SK-N-SH (cell line): ENCODE measurements at places on chromosomes 4 and X.

DNA sequence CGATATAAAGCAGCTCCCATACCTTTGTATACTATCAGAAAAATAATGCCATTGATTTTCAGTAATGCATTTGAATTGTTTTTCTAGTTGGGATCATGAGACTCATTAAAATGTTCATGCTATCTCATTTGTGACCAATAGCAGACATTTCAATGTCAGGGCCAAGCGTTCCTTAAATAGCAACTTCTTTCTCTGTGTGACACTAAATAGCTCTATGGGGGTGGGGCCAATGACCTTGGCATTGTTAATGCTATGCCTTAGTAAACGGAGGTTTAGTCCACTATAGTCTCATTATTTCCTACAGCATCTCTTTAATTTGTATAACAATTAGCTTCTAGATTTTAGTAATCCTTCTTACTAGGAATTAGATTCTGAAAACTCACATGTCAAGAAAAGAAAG lies 48.6 kb upstream of the ARHGAP24 start:
- no peak for DNase-seq

DNA sequence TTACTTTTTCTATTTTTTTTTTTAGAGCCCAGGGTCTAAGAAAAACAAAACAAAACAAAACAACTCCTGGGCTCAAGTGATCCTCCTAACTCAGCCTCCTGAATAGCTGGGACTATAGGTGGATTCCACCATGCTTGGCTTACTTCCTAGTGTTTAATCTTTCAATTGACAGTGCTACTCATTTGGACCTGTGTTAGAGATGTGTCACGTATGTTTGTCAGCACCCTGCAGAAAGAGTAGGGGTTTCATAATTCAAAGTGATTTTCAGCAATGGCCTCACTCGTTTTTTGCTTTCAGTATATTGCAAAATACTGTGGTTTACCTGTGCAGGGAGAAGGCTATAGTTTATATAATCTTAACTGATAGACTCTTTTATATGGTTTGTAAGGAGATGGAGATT lies 71.6 kb upstream of the TEX13D start:
- no peak for DNase-seq

- no peak for DNase-seq
These were observed 141.4 kb upstream of the LNX1 start for GRCh38 chr4:53732661-53733060.

DNA sequence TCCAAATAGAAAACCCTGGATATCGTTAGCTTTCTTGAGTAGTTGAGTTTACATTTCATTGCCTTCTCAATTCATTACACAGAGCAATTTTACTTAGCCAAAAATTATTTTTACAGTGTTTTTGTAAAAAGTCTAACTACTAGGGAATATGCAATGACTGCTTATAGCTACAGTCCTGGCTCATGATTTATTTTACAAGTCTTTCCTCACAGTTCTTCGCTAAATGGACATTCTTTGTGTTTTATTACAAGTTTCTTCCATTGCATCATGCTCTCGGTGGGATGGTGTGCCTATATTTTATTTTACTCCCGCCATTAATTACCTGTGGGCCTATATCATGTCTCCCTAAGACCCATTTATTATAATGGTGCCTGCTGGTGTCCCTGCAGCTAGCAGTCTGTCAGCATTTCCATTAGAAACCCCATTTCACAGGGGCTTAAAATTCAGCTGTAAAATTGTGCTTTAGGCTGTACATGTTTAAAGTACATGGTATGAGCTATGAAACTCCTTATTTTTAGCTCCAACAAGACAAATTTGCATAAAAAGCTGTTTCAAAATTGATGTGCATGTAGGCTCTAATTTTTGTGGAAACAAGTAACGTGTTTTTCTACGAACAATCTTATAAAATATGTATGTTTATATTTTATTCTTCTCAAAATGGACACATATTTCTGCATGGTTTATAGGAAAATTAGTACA lies 227.4 kb downstream of the SLC7A11 start:
- DNase-seq, result no peak

DNA sequence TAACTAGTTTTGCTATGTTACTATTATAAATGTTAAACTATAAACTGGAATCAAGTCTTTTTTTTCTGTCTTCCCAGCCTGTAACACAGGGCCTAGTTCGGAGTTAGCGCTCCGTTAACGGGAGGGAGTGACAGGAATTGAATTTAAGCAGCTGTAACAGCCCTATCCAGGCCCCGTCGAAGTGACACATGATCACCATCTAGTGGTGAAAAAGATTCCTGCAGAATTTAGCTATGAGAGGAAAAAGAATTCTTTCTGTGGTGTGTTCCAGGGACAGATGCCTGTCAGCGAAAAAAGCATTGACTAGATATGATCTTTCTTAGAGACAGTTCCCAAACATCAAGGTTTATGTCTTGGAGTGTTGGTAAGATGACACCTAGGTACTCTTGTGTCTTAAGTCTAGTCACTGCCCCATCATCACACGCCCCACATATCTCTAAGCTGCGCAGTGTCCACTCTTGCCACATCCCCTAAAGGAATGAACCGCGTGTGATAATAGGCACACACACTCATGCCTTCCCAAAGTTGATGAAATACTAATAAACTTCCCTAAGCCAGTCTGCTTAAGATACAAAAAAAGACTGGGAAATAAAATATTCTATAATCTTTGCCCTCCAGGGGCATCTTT lies 2.1 kb downstream of the GAB3 start:
- DNase-seq, result peak; percentile 70

DNA sequence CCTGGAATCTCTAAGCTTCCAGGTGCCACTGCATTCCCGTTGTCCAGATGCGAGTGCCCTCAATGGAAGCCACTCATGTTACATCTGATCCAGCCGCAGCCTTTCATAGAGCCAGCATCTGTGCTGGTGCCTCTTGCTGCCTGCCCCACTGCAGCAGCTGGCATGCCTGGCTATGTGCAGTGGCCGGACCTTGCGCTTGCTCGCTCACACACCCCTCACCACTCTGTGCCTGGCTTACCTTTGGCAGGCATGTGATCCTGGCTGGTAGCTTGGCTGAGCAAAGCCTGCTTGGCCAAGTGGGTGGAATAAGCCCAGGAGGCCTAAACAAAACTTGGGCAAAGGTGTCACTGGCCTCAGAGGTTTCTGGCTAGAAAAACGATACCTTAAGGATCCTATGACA lies 59.5 kb upstream of the CDKN2AIP start:
- no peak for DNase-seq

DNA sequence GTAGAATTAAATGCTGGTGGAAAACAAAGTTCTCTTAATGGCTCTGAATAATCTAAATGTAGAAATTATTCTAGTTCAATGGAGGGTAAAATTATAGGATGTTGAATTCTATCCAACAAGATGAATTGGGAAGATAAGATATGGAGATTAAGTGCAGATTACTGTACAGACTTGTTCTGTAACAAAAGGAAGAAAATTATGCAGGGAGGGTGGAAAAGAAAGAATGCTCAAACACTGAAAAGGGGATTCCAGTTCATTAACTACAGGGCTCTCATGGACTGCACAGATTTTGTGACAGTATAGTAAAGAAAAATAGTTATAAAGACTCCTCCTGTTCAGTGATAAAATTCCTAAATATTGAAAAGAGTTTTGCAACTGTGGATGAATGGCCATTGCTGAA lies 1794.0 kb upstream of the PCDH7 start:
- no peak for DNase-seq

- no peak for DNase-seq
These were observed 21.2 kb downstream of the WDR1 start for GRCh38 chr4:10095296-10095991.

DNA sequence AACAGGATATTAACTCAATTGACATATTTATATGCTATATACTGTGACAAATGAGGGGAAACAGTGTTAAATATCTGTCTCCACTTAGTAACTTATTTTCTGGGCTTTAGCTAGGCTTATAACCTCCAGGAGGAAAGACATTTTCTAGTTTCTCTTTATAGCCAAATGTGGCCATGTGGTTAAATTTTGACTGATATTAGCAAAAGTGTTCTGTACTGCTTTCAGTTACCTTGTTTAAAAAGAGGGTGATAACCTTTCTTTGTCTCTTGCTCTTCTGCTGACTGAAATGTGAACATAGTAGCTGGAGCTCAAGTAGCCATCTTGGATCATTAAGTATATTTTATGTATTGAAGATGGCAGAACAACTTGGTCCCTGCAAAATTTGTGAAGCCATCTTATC lies 253.7 kb downstream of the PDHA2 start:
- DNase-seq, result no peak

GRCh38 chr4:42845586-42845985 lies 46.9 kb upstream of the GRXCR1 start:
- DNase-seq, result no peak

DNA sequence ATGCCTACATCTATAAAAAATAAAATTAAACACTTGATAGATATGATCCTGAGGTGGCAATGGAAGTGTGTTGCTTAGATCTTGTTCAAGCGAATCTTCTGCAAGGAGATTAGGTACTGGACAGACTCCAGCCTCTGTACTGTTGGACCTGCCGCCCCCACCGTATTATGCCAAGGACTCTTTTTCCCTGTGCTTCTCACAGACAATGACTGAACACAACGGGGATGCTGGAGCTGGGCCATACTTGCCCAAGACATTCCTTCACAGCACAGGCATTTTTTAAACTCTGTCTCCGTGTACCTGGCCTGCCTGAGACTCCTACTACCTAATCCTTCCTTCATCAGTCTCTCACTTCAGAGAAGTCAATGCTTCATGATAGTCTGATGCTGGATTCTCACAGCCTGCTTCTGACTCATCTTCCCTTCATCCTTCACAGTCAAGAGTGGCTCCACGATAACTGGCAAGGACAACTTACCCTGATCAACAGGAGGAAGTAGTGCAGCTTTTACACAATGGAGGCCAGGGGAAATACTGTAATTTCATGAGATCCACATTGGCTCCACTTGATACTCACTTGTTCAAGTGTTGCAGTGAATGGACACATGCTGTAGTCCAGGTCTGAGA lies 754.6 kb upstream of the AGA start:
- no peak for DNase-seq

GRCh38 chr4:42523066-42523718 lies 125.9 kb downstream of the SHISA3 start:
- DNase-seq, result no peak

GRCh38 chr4:4402966-4403365 lies 16.1 kb downstream of the NSG1 start:
- DNase-seq, result no peak

GRCh38 chr4:4994312-4995097 lies 24.8 kb downstream of the CYTL1 start:
- no peak for DNase-seq

- DNase-seq, result no peak
These were observed 91.2 kb downstream of the LPAR4 start for GRCh38 chrX:78838709-78839108.

DNA sequence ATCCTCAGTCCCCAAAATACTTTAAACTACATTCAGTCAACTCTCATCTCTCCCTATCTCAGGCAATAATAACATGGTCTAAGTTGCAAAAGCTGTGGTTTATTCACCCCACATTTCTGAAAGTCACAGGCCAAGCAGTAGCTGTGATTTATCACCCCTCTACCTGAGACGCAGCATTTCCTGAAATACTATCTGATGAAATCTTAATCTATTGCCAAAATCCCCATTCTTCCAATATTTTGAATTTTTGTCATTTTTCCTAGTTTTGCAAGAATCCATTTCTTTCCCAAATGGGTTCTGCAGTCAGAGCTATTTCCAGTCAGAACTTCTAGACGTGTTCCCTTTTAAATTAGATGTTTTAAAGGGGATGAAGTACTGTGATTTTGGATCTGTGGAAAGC lies 148.3 kb downstream of the BANK1 start:
- no peak for DNase-seq

GRCh38 chr4:109672169-109672930 lies 30.9 kb downstream of the CASP6 start:
- DNase-seq, result no peak

GRCh38 chrX:123859409-123859845 lies 426 bp upstream of the XIAP start:
- DNase-seq, result peak; percentile 36

- no peak for DNase-seq
These were observed 14.7 kb upstream of the SEC24D start for GRCh38 chr4:118850488-118851173.

DNA sequence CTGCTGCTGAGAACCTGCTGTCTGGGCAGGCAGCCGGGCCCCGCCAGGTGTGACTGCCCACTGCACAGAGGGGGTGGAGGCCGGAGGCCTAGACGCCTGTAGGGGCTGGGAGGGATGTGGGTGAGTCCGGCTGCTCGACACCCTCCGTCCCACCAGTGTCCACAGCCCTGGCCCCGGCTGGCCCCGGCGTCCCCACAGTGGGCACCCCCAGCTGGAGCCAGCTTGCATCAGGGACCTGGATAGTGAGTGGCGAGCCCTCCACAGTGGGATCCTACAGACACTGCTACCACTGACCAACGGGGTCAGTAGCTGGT lies 34.7 kb upstream of the SPON2 start:
- DNase-seq, result no peak

DNA sequence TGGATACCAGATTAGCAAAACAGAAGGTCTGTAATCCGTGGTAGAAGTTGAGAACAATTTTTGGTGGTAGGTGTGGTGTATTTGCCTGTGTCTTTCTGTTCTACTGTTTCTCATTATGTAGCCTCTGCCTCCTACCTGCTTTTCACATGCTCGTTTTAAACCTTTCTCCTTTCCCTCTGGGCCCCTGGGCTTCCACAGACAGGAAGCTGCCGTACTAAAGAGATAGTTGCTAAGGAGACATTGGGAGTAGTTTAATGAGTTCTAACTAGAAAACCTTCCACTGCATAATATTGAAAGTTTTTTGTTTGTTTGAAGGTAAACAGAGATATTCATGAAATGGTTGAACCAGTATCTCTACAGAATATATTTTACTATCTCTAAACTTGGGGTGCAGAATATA lies 107.8 kb downstream of the STOX2 start:
- DNase-seq, result peak; percentile 69

DNA sequence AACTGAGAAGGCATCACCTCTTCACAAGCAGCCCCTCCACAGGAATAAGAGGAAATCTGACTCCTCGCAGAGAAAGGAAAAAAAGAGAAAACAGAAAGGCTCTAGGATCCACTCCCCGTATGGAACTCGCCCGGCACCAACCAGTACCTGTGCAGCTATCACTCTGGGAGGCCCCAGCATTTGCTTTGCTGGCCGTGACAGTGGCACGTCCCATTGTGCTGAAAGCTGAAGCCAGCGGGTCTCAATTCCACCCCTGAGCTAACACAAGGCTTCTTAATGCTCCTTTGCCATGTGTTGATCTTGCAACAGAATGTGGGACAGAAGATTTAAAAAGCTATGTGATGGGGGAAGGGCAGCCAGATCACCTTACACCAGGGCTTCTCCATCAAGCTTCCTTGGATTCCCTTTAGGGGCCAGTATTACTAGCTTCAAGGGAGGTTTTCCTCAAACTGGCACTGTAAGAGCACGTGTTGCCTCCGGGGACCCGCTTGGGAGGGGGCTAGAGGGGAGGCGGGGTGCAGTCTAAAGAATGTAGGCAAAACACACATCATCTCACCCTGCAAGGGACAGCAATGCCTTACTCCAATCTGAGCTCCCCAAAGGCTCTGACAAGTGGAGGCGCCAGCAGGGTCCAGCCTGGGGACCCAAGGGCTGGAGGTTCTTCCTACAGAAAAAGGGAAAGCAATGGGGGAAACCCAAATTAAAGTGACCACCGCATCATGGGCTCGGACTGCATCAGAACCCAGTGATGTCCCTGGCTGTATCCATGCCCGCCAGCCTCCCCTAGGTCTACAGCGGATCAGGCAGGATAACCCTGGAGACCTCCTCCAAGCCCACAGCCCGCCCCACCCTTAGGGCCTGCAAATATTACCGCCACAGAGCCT lies 1.2 kb downstream of the USP46 start:
- DNase-seq, result peak; percentile 45
